ENCODE measurements at places on chromosomes 7 and 10.

DNA sequence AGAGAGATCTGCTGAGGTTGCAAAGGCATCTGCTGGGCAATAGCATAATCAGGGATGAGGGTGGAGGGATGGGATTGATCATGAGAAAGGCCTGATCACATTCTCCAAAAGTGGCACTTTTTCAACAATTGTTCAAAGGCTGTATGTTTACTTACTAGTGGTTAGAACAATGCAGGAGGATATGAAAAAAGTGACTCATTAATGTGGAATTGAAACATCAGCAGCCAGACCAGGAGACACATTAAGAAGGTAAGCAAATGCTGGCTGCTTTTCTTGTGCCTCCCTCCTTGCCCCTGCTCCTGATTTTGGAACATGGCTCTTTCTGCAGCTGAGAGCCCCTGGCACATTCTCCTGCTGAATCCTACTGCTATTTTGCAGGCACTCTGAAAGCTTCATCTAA lies 63.5 kb downstream of the FAM204A start:
- DNase-seq = no peak

DNA sequence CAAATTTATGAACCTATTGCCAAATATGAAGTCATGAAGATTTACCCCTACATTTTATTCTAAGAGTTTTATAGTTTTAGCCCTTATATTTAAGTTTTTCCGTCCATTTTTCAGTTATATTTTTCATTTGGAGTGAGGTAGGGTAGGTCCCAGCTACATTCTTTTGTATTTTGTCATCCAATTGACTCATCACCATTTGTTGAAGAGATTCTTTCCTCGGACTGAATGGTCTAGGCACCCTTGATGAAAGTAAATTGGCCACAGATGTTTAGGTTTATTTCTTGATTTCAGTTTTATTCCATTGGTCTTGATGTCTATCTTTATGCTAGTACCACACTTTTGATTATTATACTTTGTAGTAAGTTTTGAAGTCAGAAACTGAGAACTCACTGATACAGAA lies 22.7 kb downstream of the CYP2C19 start:
- no peak for DNase-seq

DNA sequence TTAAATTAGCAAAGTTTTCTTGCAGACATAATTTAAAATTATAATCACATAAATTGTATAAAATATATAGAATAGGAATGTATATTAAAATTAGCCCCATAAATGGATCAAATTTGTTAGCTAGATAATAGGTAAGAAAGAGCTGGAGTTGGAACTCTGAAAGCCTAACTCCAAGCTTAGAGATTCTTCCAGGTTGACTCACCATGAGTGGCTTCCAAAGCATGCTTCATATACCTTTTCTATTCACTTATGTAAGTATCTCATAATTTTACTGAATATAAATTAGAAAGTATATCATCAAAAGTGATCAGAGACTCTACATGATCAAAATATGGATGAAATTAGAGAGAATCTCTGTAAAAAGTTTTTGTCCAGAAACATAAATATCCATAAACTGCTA lies 320.7 kb upstream of the MAGI2 start:
- no peak for DNase-seq

DNA sequence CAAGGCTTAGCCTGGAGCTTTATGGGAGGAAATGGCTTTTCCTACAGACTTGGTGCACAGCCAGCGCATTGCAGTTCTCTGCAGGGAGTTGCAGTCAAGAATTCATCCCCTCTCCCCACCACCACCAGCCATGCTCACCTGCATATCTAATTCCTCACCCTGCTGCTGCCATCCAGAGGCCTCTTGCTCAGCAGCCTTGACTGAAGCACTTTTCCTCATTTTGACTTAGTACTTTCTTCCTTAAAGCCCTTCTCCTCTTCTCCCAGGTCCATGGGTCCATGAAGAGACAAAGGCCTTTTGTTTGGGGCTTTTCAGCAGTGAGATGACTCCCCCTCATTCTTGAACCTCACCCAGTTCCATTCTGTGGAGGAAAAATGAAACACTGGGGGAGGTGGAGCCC lies 39.7 kb upstream of the GPR141 start:
- DNase-seq = no peak

- no peak for DNase-seq
Measured at GRCh38 chr10:75663947-75664664, 232.7 kb downstream of the LRMDA start.

- DNase-seq = no peak
Measured at GRCh38 chr7:148670807-148671206, 27.9 kb upstream of the CUL1 start.

GRCh38 chr7:117312593-117313580 lies 10.0 kb downstream of the WNT2 start:
- DNase-seq = no peak

GRCh38 chr7:83410989-83411591 lies 237.8 kb downstream of the SEMA3E start:
- no peak for DNase-seq

- DNase-seq = no peak
Measured at GRCh38 chr10:95525033-95525418, 36.1 kb downstream of the SORBS1 start.

- peak; percentile 51 for DNase-seq
Measured at GRCh38 chr10:46240684-46241565, 45.9 kb upstream of the ANTXRL start.
